ENCODE measurements at places on chromosomes 3 and 15.

- DNase-seq = no peak
Observed at GRCh38 chr3:66406163-66406562, 94.7 kb downstream of the LRIG1 start.

- DNase-seq = no peak
Observed at GRCh38 chr15:96503276-96503675, 172.8 kb downstream of the NR2F2 start.

- no peak for DNase-seq
Observed at GRCh38 chr3:30680789-30681648, 74.6 kb downstream of the TGFBR2 start.

DNA sequence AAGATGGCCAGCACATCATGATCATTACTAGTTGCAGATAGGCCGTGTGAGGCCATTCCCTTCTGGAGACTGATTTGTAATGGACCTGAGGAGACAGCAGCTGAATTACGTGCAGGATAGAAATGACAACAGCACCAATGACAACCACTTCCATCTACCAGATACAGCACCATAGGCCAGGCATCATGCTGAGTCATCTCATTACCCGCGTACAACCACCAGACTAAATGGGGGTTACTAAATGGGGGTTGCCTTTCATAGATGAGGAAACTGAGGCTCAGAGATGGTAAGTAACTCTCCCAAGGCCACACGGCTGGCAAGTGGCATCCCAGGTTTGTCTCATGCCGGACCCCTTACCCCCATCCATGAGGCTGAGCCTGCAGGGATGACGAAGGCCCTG lies 32.8 kb upstream of the FAM107A start:
- DNase-seq = no peak

GRCh38 chr15:79004336-79004735 lies 59.5 kb upstream of the CTSH start:
- DNase-seq = no peak

DNA sequence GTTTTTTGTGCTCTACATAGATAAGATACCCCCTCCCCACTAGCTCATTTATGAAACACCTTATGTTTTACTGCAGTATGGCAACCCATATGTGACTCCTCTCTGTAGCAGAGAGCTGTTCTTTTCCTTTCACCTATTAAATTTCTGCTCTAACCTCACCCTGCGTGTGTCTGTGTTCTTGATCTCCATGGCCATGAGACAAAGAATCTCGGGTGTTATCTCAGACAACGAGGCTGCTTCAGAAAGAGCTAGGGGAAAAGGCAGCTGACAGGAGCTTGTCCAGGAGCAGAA lies 18.0 kb downstream of the CCR8 start:
- DNase-seq = no peak

DNA sequence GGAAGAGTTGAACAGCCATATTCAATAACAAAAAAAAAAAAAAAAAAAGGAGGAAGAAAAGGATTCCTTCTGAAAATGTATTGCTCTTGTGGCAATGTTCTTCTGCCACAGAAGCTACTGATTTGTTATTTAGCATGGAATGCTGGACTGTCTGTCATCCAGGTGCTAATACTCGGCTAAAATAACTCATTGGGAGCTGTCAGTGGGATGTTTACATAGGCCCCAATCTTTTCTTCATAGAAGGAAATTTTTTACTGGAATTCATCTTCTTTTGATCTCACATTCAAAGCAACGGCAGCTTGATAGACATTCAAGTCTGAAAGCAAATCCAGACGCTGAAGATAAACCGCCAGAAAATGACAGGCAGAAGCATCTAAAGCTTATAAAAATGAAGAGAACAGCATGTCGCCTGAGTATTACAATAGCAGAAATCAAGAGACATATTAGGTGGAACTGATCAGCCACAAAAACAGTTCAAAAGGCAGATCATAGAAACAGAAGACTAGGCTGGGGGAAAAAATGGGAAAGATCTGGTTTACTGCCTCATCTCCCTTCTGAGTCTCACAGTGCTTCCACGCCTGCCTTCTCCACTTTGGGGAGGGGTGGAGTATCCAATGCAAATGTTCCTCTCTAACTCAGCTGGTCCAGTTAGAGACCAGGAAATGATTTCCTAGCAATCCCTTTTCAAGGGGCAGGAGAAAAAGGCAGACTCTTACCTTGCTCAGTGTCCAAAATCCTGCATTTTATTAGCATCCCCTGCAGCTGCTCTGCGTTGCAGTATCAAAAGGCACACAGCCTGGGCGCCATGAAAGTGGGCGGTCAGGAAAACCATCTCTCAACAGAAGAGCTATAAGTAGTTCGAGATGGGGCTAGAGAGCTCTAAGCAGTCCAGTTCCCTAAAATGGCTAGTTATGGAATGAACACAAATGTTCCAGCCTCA lies 451.9 kb downstream of the FOXP1 start:
- DNase-seq = no peak

- DNase-seq = no peak
Observed at GRCh38 chr15:42387603-42388002, 28.3 kb downstream of the CAPN3 start.

GRCh38 chr3:2976212-2976611 lies 134.0 kb downstream of the IL5RA start:
- DNase-seq = no peak

DNA sequence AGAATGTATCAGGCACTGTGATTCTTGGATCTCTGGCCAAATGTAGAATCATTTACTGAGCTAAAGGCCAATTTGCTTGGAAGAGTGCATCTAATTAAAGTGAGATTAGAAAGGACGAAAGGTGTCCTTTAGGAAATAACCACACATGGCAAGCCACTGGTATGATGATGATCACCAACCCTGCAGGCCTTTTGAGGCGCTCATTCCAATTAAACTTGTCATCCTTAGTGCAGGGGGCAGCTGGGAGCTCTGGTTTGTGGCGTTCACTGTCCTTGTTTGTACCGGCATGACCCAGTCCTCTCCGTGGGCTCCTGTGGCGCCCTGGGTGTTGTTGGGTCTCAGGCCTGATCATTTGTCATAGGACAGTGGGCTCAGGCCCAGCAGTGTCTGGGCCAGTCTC lies 11.0 kb downstream of the LIMD1 start:
- no peak for DNase-seq

Measured in stimulated activated CD4-positive, alpha-beta T cell treated with anti-CD3 and anti-CD28 coated beads, Interleukin-15, amount 100 ng/mL, for 1 hour (primary cell).